ENCODE measurements at places on chromosomes 1 and 21.
A peak's percentile ranks its signal among the peaks of the same experiment; 100 is the strongest.

GRCh38 chr1:193392686-193393085 is 206.3 kb upstream of the B3GALT2 start:
- DNase-seq = no peak

DNA sequence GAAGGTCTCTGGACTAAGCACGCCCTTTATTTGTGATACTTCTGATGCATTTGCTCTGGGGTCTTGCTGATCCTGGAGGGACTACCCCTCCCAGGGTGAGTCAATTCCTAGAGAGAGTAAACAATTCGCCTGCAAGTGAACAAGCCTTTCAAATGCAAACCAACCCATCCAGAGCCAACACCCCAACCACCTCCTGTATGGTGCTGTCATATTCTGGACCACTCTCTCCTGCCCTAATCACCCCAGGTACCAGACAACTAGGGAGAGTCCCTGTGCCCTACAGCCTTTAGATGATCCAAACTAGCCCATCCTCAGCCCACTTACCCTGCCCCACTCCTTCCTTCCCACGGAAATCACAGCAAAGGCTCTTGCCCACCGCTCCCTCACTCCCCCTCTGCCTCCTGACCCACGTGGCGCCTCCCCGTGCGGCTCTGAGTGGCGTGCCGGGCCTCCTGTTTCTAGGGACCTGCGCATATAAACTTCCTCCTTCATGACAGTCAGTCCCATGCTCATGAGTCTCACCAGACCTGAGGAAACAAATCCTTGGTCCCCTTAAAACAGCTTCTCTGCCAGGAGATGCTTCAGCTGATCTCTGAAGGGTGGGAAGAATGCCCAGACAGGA is 37.2 kb downstream of the ACTA1 start:
- DNase-seq = no peak

DNA sequence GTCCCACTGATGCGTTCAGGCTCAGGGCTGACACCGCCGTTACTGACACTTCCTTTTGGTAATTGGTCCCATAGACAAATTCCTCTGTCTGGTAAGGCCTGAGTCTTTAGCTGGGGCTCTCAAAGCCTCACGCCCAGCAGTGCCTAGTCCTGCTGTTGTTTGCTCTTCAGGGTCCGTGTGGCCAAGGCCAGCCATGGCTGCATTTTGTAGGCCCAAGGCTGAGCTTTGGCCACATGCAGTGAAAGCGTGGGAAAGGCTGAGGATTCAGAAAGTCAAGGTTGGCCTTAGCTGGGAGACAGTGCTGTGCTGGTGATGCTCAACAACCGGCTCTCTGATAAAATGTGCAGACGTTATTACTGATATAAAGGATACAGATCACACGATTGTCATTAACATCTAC is 63.5 kb upstream of the C1orf174 start:
- no peak for DNase-seq

DNA sequence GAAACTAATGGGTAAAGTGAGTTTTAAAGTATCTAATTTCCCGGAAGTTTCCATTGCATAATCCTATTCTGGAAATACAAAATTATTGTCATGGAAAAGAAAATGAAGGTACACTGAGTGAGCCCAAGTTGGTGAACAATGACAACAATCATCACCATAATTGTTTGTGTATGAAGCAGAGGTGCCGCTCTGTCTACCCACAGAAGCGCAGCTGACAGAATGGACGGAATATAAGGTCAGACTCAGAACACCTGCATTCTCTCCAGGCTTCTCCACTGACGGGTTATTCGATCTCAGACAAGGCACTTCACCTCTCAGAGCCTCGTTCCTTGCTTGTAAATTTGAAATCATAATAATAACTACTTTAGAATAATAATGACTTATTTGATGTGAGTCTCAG is 99.1 kb upstream of the NGF start:
- DNase-seq = no peak

DNA sequence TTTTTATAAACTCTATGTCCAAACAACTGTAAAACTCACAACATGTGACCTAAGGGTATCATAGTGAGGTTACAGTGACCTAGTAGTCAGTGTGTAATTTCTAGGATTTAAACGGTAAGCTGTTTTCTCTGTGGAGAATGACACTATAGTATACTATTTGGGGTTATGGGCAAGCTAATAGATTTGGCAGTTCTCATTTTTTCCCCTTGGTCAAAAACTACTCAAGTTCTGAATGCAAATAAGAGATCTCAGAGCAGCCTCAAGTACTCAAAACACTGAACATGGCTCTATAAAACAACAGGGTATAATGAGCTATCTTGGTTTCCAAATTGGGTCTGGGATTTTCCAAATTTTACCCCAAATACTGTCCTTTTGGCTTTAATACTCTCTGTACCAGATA is 88.5 kb upstream of the HMCN1 start:
- no peak for DNase-seq

DNA sequence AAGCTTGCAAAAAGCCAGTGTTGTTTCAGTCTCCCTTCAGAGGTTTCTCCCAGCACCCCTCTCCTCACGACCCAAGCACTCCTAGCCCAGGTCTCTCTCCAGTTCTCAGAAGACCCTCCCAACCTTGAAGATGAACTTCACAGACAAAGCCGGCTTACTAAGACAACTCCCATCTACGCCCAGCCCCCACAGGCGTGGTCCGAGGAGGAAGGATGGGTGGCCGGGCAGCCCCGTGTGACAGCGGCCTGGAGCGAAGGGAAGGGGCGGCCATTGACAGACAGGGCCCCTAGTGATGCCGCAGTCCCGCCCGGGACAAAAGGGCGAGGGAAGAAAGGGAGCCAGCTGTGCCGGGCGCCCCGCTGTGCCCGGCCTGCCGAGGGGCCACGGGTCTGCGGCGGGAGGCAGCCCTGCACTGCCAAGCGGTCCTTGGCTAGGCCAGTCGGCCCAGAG is 6.9 kb downstream of the PAX7 start:
- no peak for DNase-seq

DNA sequence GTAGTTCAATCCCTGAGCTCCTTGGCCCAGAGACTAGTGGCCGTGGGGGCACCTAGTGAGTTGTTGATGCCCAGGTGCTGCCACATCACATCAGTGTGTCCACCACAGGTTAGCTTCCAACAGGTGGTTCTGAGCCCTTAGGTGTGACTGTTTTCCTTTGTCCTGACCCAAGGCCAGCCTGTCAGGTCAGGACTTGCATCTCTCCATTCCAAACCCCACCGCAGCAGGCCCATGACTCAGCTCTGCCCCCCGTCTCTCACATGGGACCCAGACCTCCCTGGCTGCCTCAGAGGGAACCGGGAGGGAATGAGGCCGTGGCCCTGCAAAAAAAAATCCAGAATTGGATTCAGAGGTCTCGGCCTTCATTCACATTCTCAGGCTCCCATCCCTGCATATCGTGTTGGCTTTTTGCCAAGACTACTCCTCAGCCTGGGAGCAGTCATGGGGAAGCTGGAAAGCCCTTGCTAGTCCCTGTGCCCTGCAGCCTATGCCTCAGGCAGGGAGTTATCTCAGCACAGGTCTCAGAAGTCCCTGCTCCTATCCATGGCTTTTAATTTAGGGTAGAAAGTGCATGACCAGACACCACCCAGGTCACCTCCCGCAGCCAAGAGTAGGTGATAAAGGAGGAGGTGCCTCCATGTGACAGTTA is 7.2 kb downstream of the INAVA start:
- DNase-seq = no peak

DNA sequence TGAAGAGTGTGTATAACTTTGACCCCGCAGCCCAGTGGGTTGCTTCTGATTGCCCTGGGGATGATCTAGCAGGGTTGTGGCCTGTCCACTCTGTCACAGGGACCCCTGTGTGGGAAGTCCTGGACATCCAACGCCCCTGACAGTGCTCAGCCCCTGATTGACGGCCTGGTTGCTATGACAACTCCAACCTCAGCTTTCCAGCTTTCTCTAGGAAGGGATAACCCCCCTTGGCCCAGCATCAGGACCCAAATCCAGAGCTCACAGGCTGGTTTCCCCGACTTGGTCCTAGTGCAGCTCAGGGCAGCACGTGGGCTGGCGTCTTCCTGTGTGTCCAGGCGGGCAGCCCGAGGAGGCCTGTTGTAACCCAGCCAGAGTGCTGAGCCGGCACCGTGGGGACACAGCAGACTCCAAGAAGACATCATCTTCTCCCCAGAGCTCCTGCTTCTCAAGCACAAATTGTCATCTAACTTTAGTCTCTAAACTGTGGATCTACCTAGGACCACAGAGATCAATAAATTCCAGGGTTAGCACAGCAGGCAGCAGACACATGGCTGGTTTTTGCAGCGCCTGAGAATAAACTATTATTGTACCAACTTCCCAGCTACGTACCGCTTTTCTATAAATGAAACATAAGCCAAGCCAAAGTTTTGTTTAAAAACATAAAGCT is 18.9 kb upstream of the PDXK start:
- no peak for DNase-seq

- peak; percentile 27 for DNase-seq
Observed at GRCh38 chr1:216566641-216567205, 143.5 kb upstream of the USH2A start.

GRCh38 chr1:156704930-156705320 is 458 bp downstream of the CRABP2 start:
- DNase-seq = peak; percentile 68

DNA sequence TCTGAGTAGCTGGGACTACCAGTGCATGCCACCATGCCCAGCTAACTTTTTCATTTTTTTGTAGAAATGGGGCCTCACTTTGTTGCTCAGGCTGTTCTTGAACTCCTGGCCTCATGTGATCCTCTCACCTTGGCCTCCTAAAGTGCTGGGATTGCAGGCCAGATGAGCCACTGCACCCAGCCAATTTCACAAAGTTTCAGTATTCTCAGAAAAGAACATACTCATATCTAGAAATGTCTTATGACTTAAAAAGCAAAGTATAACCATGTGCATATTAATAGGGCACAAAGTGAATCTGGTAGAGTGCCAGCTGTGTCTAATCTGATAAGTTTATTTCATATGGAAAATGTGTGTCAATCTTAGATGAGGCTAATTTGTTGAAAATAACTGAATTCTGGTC is 87.5 kb upstream of the CACYBP start:
- DNase-seq = no peak

GRCh38 chr1:155206891-155207805 is 549 bp downstream of the THBS3 start:
- DNase-seq = peak; percentile 71

DNA sequence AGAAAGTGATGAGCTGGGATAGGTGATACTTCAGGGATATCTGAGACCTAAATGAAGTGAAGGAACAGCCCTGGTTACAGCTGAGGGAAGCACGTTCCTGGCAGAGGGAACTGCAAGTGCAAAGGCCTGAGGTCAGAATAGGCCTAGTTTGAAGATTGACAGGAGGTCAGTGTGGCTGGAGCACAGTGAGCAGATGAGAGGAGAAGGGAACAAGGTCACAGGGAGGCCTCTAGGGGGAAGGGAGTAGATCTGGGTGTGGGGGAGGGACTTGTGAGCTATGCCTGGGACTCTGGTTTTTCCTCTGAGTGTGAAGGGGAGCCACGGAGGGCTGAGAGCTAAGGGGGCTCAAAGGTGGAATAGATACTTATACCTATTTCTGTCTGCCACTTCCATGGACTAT is 736.4 kb downstream of the MATN1 start:
- no peak for DNase-seq

GRCh38 chr1:14850563-14850962 is 252.1 kb downstream of the KAZN start:
- DNase-seq = no peak

GRCh38 chr1:20223106-20223505 is 36.8 kb upstream of the PLA2G2C start:
- no peak for DNase-seq

DNA sequence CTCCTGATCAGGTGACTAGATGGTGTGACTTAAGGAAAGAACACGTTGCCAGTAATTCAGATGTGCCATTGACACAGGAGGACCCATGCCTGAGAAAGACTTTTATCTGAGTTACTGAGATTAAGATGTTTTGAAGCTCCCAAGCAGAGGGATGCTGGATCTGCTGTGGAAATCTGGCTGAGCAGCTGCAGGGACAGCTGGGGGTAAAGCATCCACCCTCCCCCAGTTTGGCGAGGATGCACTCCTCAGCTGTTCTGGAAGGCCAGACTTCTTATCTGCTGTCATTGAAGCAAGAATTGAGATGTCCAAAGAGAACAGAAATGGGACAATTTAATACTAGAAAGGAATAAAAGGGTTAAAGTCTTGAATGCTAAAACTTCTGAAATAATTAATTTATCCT is 25.7 kb downstream of the TTC3 start:
- no peak for DNase-seq

GRCh38 chr1:103180660-103181059 is 72.3 kb upstream of the COL11A1 start:
- DNase-seq = peak; percentile 91

- DNase-seq = peak; percentile 51
Observed at GRCh38 chr1:8455700-8456307, 137.9 kb downstream of the SLC45A1 start.

- no peak for DNase-seq
Observed at GRCh38 chr1:36988741-36989193, 45.5 kb downstream of the GRIK3 start.

GRCh38 chr1:47616906-47617305 is 179.1 kb downstream of the FOXD2 start:
- no peak for DNase-seq

DNA sequence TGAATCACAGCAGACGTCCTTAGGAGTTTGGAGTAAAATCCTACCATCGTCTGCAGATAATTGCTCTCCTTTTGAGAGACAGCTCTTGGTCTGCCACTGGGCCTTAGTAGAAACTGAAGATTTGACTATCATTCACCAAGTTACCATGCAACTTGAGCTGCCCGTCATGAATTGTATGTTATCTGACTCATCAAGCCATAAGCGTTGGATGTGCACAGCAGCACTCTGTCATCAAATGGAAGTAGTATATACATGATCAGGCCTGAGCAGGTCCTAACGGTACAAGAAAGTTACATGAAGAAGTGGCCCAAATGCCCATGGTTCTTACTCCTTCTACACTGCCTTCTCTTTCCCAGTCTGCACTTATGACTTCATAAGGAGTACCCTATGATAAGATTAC is 317.8 kb downstream of the GPATCH2 start:
- no peak for DNase-seq

- no peak for DNase-seq
Observed at GRCh38 chr1:65344171-65344814, 35.0 kb downstream of the DNAJC6 start.

GRCh38 chr1:44262414-44262813 is 49.1 kb downstream of the DMAP1 start:
- DNase-seq = no peak

DNA sequence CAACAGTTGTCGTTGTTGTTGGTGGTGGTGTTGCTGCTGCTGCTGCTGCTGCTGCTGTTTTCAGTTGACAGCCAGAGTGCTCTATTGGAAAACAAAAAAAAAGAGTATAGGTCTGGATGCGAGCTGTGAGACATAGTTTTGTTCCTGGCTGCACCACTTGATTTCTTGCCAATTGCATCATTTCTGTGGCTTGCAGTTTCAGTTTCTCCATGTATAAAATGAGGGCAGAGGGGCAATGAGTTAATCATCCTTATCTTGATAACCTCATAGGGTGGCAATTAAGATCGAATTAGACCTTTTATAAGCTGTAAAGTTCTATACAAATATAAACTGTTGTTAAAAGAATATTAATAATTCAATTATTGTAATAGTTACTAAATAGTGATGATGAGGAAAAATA is 156.7 kb downstream of the DMRTA2 start:
- no peak for DNase-seq

GRCh38 chr1:42179275-42179674 is 14.7 kb upstream of the GUCA2A start:
- DNase-seq = peak; percentile 83
